ENCODE measurements at places on chromosomes 5 and 9. TPM values are rescaled to one million over a fixed set of nuclear protein-coding genes. Genes with fewer than 3 reads are reported as not detected.

Gene PPP2CA
- total RNA-seq = 137 TPM

Gene SNCAIP
- not detected for total RNA-seq

Gene ZNF366
- total RNA-seq = not detected

Gene STK32A
- total RNA-seq = not detected

Gene CDHR2
- 1.7 TPM for total RNA-seq
